ENCODE measurements at places on chromosomes 5 and 9. TPM values are rescaled to one million over a fixed set of nuclear protein-coding genes. Genes with fewer than 3 reads are reported as not detected.

DNA sequence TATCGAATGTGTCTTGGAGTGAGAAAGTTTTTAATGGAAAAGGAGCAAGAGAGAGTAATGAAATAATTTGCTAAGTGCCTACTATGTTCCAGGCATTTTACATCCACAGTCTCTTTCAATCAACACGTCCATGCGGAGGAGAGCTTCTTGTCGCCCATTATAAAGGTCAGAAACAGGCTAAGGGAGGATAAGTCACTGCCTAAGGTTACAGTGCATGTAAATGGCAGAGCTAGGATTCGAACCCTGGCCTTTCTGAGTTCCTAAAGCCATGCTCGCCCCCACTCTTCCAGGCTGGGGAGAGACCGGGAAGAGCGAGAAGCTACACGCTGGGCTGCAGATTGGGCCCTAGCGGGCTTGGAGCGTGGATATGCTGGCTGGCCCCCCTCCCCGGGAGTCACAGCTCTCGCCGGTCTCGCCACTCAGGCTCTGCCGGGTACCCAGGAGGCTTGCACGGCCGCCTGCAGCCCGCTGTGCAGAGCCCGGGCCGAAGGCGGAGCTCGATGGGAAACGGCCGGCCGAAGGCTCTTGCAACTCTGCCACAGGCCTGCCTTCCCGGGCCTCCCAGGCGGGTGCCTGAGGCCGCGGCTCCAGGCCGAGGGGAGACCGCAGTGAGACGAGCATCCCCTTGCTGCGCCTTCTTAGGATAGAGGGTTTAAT is 775 bp upstream of the LHX2 start:
- no peak for DNase-seq

DNA sequence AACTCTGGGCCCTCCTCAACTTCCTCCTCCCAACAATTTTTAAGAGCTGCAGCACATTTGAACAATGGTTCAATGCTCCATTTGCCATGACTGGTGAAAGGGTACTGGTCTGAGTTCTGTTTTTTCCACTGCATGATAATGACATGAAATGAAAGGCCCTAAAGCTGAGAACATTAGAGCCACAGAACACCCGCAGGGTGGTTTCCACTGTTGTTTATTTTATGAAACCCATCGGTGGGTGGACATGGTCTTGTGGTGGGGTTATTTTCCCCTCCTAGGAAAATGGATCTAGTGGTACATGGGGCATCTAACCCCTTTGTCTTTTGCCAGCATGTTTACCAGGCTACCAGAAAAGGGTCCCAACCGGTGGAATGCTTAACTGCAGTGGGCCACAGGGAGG is 71.8 kb downstream of the SMARCA2 start:
- no peak for DNase-seq

DNA sequence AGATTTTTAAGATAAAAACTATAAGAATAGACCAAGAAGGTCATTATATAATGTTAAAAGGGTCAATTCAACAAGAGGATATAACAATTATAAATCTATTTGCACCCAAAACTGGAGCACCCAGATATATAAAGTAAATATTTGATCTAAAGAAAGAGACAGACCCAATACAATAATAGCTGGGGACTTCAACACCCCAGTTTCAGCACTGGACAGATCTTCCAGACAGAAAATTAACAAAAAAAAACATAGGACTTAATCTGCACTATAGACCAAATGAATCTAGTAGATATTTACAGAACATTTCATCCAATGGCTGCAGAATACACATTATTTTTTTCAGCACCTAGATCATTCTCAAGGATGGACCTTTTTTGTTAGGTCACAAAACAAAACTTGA is 331.9 kb downstream of the SPOCK1 start:
- no peak for DNase-seq

DNA sequence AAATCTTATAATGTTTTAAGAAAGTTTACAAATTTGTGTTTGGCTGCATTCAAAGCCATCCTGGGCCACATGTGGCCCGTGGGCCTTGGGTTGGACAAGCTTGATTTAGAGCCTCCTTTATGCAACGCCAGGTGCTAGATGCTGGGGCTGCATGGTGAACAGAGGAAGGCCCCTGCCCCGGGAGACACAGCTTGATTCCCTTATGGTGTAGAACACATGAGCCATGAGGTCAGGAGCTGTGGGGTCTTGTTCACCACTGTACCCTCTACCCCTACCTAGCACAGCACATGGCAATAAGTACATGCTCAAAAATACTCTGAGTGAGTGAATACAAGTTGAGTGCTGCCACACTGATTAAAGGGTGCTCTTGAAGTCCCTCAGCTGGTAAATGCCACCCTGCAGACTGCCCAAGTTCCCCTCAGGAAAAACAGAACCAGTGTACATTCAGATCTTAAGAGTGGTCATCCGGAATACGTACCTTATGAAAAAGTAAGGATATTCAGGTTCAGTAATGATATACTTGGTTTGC is 71.9 kb downstream of the ARRDC3 start:
- DNase-seq = no peak

DNA sequence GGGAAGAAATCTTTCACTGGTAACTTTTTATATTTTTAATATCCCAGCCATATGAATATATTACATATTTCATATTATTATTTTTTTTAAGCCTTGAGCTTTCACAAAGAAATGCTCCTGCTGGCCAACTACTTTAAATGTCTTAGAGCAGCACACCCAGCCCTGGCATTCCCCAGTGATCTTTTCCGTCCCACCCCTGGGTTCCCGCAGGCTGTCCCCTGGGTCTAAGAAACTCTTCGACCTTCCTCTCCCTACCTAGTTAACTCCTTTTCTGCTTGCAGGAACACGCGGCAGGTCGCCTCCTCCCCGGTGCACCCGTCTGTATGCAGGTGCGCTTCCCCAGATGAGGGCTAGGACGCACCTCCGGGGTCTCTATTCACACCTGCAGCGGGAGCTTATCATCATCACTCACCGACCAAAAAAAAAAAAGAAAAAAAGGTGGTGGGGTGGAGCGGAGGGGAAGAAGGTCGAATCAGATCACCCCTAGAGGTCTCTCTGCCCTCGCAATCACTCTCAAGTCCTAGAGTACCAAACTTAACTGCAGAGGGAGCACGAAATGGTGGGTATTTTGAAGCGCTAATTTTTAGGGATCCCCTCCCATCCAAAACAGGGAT is 696 bp downstream of the ZFP62 start:
- DNase-seq = no peak

DNA sequence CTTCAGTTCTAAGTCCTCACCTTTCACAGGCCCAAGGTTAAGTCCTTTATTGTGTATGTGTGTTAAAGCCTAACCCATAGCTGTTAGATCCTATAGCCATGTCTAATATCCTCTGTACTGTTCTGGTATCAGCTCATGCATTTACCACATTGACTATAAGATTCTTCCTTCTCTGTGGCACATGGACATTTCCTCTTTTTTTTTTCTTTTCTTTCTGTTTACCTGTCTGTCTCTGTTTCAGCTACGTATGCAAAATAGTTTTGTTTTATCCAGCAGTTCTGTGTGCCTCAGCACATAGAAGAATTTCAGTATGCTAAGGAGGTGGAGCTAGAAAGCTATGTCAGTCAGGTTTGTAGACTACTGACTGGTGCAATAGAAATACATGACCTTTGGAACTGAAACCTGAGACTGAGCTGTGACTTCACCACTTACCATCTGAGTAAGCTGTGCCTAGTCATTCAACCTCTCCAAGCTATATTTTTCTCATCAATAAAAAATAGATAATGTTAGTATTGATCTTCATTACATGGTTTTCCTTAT is 155.6 kb upstream of the VLDLR start:
- no peak for DNase-seq

DNA sequence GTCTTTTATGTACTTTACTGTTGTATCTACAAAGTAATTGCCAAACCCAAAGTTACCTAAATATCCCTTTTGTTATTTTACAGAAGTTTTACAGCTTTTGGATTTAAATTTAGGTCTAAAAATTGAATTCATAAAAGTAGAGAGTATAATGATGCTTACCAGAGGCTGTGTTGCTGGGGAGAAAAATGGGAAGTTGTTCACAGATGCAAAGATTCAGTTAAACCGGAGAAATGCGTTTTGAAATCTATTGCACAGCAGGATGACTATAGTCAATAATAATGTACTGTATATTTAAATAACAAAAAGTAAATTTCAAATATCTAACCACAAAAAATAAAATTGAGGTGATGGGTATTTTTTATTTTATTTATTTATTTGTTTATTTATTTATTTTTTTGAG is 2.6 kb upstream of the ANKRD18A start:
- DNase-seq = no peak

GRCh38 chr5:152007653-152008335 is 83.1 kb upstream of the GLRA1 start:
- no peak for DNase-seq

DNA sequence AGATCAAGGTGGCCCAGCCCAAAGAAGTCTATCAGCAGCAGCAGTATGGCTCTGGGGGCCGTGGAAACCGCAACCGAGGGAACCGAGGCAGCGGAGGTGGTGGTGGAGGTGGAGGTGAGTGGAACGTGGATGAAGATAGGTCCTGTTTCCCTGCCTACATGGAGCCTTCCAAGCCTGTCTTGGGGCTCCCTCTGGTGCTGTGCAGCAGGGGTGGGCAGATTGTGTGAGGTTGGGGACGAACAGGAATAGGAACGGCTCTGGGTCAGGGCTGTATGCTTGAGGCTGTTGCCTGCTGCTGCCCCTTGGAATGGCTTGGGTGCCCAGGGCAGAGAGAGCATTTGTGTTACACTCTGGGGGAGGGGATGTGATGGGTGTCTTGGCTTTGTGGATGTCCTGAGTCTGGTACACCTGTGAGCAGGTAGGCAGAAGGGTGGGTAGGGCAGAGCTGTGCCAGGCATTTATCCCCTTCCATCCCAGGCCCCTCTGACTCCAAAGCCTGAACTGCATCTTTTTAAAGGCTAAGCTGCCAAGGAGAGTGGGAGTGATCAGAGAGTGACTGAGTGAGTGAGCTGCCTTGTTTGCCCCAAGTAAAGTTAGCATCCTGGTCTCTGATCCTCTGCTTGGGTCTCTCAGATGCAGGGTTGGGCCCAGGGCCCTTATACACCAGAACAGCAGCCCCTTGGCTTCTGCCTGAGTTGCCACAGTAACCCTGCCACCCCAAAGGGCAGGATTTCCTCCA is 5.2 kb downstream of the HNRNPAB start:
- no peak for DNase-seq

DNA sequence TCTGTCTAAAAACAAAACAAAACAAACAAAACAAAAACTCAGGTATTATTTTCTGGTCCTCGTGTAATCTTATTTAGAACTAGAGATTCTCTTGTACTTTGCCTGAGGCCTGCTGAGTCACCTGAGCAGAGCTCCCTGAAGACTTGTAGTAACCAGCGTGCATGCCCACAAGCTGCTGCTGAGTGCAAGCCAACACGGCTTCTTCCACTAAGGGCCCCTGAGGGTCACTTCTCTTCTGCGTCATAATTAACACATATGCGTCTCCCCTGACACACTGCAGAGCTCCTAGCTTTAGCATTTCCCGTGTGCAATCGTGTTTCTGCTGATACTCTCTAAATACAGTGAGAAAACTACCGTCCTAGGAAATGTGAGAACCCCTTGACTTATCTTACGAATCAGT is 10.9 kb upstream of the NDFIP1 start:
- no peak for DNase-seq

GRCh38 chr5:2303431-2304100 is 420.8 kb upstream of the IRX4 start:
- no peak for DNase-seq

DNA sequence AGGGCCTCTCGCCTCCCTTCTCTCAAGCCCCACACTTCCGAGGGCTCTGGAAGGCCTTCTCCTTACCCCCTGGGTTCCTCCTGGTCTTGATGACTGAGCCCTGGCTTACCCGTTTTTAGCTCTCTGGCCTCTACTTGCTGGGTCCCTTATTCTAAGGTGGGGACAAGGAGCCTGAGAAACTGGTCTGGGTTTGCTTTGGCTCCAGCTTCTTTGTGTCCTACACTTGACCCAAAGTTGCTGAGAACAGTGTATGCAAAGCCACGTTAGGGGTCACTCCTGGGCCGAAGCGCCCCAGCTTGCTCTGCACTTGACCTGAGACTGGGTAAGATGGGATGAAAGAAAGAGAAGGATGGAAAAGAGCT is 788 bp downstream of the ZNF346 start:
- no peak for DNase-seq

- no peak for DNase-seq
Observed at GRCh38 chr5:80035839-80036238, 691 bp downstream of the THBS4 start.

- no peak for DNase-seq
Observed at GRCh38 chr9:89988458-89988857, 383.6 kb downstream of the GADD45G start.

GRCh38 chr9:116979456-116979855 is 292.4 kb downstream of the TRIM32 start:
- no peak for DNase-seq

DNA sequence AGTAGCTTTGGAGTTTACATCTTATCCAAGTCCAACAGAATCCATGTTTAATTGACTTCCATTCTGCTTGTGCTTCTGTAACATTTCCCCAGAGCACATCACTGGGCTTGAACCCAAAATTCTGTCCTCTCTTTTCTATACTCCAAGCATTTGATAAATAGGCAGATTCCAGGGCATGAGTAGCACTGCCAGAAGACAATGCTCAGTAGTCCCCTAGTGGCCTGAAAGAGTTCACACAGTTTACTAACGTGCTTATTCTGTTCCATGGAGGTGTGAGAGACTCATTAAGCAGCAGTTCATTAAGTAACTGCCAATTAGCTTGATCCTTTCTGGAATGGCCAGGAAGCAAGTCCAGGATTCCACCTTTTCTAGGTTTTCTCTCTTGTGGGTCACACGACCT is 9.4 kb upstream of the GABRA6 start:
- no peak for DNase-seq

- no peak for DNase-seq
Observed at GRCh38 chr9:29740518-29740917, 2167.2 kb upstream of the C9orf72 start.

DNA sequence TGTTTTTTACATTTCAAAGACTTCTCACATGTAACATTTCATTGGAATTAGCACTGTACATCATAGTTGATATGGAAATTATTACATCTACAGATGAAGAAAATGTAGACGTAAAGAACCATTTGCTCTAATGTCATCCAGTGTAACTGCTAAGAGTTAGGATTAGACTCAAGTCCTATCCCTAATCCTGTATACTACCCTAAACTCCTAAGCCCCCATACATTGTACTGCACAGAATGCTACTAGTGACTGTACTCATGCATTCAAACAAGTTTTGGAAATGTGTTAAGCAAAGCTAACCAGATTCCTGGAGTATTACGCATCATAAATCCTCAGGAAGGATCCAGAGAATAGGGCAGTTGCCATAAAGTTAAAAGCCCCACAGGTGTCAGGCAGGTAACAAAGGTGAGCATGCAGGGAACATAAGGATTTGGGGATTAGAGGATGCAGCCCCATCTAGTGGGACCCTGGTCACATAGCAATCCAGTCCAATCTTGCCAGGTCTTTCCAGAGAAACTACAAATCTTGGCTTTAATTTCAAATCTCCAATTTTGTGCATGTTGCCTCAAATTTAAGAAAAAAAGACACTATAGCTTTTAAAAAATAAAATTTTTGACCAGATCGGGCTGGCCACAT is 32.0 kb downstream of the HAVCR1 start:
- peak; percentile 43 for DNase-seq

GRCh38 chr5:42216904-42217303 is 206.3 kb upstream of the GHR start:
- DNase-seq = no peak

The HOMER1 gene
- total RNA-seq = 2.1 TPM

The KCNN2 gene
- 13.9 TPM for total RNA-seq

The SPARC gene
- 2,249 TPM for total RNA-seq

The SLC38A9 gene
- 20.8 TPM for total RNA-seq

The MLANA gene
- not detected for total RNA-seq

Measured in prostate gland (tissue), 2 donors.